Muscle of arm (tissue), 14 donors: ENCODE measurements at places on chromosomes 11 and 22.

GRCh38 chr22:44210722-44211121 lies 30.0 kb downstream of the PARVG start:
- DNase-seq = no peak

GRCh38 chr11:103024086-103024485 lies 67.9 kb downstream of the DCUN1D5 start:
- DNase-seq = no peak

DNA sequence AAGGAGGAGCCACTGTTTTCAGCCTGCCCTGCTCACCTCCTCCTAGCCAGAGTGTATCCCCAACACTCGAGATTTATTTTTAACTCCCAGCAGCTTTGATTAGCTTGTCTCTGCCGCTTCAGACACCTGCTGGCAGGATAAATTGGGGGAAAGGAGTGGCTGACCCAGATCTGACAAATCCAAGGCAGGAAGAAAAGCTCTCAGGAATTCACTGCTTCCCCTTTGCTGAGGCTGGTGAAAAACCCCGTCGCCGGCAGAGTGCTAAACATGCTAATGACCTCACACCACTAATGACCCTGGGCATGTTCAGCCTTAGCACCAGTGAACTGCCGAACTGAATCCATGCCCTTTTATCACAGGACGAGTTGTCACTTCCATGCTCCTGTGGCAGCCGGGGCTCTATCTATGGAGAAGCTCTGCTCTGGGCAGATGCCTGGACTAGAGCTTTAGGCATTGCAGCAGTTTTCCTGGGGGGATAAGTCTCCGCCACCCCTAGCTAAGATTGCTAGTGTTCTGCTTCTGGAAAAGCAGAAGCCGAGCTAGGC lies 52.2 kb downstream of the FEZ1 start:
- DNase-seq = no peak

DNA sequence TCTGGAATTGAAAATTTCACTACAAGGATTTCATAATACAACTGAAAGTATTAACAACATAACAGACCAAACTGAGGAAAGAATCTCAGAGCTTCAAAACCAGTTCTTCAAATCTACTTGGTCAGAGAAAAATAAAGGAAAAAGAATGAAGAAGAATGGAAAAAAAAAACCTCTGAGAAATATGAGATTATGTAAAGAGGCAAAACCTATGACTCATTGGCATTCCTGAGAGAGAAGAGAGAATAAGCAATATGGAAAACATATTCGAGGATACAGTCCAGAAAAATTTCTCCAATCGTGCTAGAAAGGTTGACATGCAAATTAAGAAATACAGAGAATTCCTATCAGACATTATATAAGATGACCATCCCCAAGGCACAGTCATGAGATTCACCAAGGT lies 23.4 kb upstream of the GPR83 start:
- no peak for DNase-seq

DNA sequence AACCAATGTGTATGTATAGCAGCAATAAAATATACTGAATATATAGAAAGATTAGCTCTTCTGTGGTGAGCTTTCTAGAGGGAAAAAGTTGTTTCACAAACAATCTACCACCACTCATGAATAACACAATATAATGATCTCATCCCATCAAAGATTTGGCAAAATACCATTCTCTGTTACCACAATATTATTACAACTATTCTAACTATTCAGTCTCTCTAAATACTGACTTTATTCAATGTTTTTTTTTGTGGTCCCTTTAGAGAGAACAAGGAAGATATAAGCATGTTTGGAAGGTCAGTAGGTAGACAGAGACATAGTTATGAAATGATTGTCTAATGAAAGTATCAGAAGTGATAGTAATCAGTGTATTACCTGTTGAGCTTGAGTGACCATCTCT lies 7.8 kb downstream of the CCDC90B start:
- no peak for DNase-seq

- no peak for DNase-seq
These were observed 1.4 kb downstream of the TRIM34 start for GRCh38 chr11:5626196-5626595.

GRCh38 chr11:65414776-65415498 lies 7.7 kb upstream of the NEAT1 start:
- DNase-seq = no peak

- peak; percentile 76 for DNase-seq
These were observed 8.4 kb upstream of the KCNQ1OT1 start for GRCh38 chr11:2708151-2708581.

DNA sequence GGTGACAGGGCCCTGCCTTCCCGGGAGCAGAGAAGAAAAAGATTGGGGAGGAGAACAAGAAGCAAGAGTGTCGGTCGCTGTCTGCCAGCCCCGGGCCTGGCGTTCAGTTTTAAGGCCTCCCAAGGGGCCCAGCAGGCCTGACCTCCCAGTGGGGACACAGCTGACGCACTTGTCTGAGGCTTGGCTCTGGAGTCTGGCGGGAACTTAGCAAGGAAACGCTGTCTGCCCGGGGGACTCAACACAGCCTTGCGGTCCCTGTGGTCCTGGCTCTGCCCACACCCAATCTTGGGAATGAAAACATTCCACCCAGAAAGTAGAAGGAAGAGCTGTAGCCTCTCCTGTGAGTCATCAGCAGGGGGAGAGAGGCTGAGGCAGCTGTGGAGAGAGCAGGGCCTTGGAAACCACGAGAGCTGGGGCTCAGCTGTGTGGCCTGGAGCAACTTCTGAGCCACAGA lies 54.4 kb downstream of the TRAF6 start:
- DNase-seq = peak; percentile 57

GRCh38 chr11:102186551-102187191 lies 76.4 kb downstream of the YAP1 start:
- no peak for DNase-seq

DNA sequence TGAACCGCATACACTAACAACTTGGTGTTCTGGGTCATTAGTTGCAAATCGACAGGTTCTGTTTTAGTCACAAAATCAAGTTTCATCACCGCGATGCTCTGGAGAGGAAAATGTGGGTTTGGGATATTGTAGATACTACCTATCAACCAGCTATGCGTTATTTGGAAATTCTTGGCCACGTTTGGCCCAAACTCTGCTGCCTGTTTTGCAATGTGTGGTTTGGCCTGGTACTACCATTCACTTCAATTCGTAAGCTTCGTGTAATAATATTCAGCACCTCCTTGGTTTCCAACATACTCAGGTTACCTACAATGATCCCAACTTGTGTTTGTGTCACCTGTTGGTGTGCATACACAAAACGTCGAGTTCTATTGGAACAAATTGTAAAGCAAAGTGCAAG lies 16.2 kb upstream of the ACER3 start:
- DNase-seq = no peak

DNA sequence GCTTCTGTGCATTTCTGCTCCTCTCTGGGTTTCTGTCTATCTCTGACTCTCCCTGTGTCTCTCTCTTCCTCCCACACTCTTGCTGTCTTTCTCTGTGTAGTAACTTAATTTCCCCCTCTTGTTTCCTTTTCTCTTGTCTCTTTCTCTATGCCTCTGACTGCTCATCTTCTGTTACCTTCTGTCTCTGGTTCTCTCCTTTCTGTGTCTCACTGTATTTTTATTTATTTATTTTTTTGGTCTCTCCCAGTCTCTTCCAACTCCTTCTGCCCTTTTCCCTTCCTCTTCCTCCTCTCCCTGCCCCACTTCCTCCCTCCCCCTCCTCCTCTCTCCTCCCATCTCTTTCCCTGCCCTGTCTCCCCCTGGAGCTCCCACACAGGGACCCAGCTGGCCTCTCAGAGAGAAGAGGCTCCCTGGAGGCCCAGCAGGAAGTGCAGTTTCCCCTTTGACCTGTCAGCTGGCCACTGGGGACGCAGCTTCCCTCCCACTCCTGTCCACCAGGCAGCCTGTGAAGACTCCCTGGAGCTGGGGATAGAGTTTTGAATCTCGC lies 38.3 kb upstream of the MYH9 start:
- peak; percentile 26 for DNase-seq

GRCh38 chr22:38614332-38615063 lies 41.7 kb downstream of the FAM227A start:
- no peak for DNase-seq

GRCh38 chr11:57800444-57801182 lies 39.0 kb downstream of the CTNND1 start:
- peak; percentile 73 for DNase-seq
